HCT116 (cell line): ENCODE measurements at places on chromosomes 6 and 20.

DNA sequence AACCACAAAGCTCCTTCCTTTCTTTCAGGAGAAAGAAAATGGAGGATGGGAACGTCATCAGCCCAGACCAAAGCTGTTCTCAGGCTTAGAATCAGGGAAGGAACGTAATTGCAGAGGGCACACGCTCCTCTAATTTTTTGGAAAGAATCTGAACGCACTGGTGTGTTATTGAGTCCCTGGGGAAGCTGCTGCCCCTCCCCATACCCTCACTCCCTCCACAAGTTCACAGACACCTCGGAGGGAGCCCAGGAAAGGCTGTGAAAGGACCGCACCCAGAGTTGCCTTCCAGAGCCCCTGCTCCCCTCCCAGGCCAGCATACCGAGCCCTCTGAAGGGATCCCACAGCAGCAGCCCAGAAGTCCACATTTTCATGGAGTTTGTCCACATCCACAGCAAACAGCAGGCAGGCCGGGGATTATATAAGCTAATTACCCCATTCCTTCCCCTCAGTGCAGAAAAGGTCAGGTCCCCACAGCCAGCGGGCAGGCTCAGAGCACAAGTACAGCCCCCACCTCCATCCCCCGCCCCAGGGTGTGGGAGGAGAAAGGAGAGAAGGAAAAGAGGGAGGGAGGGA lies 53.7 kb downstream of the ANKRD60 start:
- DNase-seq: no peak

GRCh38 chr6:79241228-79241627 lies 6.7 kb upstream of the HMGN3 start:
- DNase-seq: no peak

DNA sequence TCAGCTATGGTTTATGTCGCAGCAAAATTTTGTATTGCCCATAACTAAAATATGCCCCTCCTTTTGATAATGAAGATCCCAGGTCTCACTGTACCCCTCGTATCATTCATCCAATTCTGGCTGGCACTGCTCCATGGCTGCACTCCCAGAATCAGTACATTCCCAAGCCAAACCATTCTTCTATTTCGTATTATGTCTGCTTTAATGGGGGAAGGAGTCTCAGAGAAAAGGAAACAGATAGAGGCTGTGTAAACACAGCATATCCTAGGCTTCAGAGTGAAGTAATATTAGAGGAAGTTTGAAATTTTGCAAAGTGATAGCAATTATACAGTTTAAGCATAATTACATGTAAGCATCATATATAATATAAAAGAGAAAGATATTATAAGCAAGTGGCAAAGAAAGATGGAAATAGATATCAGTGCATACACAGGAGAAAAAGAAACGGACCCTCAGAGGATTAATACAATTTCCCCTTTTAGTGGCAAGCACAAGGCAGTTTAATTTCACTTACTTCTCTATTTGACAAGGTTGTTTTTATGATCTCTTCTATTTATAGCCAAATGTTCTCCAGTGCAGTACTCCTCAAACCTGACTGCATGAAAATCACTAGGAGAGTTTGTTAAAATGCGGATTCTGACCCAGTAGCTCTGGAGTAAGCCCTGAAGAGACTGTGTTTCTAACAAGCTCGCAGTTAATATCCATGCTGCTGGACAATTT lies 56.5 kb upstream of the TENT5A start:
- no peak for DNase-seq

GRCh38 chr20:61437280-61438206 lies 185.5 kb downstream of the CDH4 start:
- no peak for DNase-seq

- DNase-seq: no peak
Observed at GRCh38 chr6:114407426-114408035, 64.7 kb upstream of the HS3ST5 start.

- DNase-seq: no peak
Observed at GRCh38 chr20:23063581-23063980, 14.1 kb upstream of the THBD start.

- DNase-seq: no peak
Observed at GRCh38 chr6:17591287-17591686, 8.8 kb upstream of the FAM8A1 start.

DNA sequence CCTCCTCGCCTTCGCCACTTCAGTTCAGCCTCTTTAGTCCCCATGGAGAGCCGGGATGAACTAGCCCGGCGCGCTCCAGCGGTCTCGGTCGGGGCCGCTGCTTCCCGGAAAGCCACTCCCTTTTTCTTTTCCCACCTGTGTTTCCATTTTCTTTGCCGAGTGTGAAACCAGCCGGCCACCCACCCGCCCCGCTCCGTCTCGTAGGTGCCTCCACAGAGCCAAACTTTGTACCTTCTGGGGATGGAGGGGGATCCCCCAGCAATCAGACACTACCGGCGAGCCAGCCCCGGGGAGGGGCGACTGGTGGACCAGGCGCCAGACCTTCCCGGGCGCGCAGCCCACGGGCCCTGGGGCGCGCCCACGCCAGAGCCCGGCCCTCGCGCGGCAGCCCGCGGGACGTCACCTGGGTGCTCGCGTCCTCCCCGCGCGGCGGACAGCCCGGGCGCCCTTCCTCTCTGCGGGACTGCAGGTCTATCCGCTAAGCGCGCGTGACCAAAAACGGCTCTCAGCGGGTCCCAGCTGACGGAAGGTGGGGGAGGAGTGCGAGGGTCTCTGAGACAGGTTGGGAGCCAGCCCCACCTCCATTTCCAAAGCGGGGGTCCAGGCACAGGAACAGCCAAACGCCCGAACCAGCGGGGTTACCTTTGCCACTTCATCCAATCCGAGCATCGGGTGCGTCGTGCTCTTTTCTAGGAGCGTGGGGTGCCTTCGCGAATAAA lies at the start of gene MCHR2:
Gene MCHR2, minus strand, starts transcription at position 691 of the 719 bp plus-strand sequence. CDS start 38,076 bp downstream, outside the sequence.
- no peak for DNase-seq

- no peak for DNase-seq
Observed at GRCh38 chr20:14948416-14948815, 611.0 kb upstream of the FLRT3 start.

DNA sequence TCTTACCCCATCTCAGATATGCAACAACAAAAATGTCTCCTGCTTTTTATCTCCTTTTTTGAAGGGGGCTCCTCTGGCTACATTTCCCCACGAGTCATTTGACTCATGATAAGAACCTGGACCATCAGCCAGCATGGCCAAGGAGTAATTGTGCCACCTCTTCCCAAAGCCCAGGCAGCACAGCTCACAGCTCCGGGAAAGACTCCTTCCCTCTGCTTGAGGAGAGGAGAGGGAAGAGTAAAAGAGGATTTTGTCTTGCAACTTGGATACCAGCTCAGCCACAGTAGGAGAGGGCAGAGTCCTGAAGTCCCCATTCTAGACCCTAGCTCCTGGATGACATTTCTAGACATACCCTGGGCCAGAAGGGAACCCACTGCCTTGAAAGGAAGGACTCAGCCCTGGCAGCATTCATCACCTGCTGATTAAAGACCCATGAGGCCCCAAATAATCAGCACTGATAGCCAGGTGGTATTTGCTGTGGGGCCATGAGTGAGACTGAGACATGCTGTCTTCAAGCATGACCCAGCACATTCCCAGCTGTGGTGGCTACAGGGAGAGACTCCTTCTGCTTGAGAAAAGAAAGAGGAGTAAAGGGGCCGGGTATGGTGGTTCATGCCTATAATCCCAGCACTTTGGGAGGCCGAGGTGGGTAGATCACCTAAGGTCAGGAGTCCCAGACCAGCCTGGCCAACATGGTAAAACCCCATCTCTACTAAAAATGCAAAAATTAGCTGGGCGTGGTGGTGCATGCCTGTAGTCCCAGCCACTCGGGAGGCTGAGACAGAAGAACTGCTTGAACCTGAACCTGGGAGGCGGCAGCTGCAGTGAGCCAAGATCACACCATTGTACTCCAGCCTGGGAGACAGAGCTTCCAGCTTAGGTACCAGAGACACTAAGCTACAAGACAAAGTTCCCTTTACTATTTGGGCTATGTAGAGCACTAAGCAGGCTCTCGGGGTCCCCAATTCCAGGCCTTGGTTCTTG lies 28.1 kb downstream of the NCOA6 start:
- DNase-seq: no peak

DNA sequence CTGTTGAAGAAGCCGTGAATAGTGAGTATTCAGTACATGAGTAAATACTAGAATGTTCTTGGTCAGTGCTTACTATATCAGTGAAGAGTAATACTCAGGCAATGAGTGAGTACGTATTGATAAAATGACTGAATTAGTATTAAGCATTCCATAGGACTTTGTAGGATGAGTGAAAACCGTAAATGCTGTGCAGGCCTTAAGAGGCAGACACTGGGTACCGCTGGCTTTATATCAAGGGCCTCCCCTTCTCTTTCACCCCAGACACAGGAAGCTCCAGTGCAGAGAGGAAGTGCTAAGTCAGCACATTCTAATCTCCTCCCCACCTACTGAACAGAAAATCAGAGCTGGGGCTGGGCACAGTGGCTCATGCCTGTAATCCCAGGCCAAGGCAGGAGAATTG lies 24.2 kb downstream of the POFUT1 start:
- no peak for DNase-seq

GRCh38 chr6:70954750-70955149 lies 2.1 kb downstream of the B3GAT2 start:
- DNase-seq: no peak

DNA sequence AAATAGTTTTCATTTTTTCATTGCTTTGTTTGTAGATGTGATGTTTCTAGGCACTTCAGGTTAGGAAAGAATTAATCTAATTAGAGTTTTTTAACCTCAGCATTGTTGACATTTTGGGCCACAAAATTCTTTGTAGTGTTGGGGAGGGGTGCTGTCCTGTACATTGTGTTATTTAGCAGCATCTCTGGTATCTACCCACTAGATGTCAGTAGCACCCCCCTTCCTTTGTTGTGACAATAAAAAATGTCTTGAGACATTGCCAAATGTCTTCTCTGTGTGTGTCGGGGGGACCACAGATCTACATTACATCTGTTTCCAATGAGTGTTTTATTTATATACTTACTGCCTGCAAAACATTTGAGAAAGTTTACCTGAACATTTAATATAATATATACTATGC lies 45.6 kb downstream of the EYA4 start:
- no peak for DNase-seq

DNA sequence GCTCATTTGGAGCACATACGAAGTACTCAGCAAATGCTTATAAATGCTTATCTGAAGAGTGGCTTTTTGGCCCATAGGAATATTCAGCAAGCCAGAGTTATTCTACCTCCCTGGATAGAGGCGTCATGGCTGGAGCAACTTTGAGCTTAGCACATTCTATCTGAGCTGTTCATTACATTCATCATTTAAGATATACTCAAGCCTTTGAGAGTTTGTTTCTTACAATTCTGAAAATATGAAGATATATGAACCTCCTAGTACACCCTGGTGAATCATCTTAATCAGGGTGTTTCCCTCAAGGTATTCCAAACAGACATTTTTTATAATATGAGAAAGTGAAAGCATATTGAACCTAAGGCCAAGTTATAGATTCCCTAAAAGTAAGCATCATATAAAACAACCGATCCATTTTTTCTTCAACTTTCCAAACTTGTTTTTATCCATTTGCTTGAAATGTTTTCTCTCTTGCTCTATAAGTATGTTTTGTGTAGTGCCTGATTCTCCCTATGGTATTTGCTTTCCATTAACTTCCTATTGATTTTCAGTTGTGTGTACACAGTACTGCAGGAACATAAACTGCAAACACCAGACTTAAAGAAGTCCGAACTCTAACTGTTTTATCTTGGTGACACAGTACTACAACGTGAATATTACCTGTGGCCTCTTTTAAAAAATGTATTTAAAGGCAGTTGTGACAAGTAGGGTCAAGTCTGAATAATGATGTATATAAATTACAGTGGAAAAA lies 139.7 kb upstream of the PTPRK start:
- DNase-seq: no peak

GRCh38 chr20:15919118-15919517 lies 654.1 kb downstream of the KIF16B start:
- DNase-seq: no peak

- DNase-seq: no peak
Observed at GRCh38 chr6:145668844-145669243, 66.5 kb downstream of the EPM2A start.

GRCh38 chr20:29306390-29307072 lies 1950.9 kb upstream of the DEFB115 start:
- DNase-seq: no peak

- no peak for DNase-seq
Observed at GRCh38 chr20:32539817-32540675, 45.1 kb downstream of the NOL4L start.

GRCh38 chr6:87698547-87699006 lies 3.5 kb downstream of the AKIRIN2 start:
- no peak for DNase-seq

GRCh38 chr6:15129887-15130286 lies 116.0 kb upstream of the JARID2 start:
- DNase-seq: no peak

DNA sequence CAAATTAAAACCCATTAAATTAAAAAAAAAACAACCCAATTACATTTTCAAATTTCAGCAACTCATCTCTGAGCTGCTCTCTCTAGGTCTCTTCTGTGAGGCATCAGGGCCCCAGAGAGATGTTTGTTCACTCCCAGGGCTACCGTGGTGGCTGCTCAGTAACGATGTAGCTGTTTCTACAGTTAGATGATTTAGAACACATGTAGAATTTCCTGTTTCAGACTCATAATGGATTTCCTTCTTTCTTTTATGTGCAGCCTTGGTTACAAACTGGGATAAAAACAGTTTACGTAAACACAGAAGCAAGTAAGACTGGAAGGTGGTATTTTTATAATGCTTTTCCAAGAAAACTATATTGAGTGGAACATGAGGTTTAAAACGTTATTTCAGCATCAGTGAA lies 116.1 kb upstream of the CCN2 start:
- DNase-seq: no peak

DNA sequence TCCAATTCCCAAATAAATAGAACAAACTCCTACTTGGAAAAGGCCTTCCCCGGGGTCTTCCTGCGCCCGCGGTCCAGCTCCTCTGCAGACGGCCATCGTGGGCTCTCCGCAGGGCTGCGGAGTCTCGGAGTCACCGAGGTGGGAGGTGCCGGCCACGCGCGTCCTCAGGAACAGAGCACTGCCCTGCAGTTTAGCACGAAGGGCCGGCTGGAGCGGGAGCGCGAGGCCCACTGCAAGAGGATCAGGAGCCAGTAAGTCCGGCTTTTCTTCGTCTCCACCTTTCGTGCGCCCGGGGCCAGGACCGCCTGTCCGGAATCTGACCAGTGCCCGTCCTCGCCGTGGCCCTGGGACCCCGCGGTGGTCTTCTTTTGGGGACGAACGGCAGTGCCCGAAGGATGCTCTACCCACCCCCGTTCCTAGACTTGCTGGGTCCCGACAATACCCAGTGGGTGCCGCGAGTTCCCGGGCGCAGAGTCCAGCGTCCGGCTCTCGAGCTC lies 1.4 kb downstream of the BHLHE23 start:
- no peak for DNase-seq
